ENCODE measurements at places on chromosomes 5 and 9.
A peak's percentile ranks its signal among the peaks of the same experiment; 100 is the strongest.

DNA sequence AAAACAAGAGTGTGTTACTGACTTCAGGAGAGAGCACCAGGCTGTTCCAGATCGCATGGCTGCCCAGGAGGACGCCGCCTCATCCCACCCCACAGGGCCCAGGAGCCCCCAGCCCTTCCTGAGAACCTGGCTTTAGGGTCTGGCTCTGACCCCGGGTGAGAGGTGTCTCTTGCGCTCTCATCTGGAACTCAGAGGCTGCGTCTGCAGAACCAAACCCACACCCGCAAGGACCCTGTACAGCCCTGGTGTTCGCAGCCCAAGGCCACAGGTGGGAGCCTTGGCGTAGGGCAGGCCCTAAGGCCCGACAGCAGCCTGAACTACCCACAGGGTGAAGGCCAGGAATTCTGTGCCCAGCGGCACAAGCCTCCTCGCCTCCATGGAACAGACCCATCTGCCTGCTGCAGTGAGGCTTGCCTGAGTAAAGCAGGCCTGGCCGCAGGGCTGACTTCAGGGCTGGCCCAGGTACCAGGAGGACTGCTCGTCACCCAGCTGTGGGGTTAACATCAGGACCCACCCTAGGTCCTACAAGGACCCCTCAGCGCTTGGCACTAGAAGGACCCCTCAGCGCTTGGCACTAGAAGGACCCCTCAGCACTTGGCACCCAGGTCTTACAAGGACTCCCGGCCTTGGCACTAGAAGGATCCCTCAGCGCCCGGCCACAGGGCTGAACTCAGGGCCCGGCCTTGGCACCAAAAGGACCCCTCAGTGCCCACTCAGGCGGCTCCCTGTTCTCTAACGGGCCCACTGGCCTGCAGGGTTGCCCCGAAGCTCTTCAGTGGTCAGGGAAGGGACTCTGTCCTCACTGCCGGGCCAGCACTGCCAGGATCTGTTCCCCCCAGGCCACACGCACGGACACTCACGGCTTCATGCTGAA lies 48.2 kb downstream of the NKD2 start:
- no peak for DNase-seq

GRCh38 chr5:111574311-111574710 lies 62.0 kb upstream of the STARD4 start:
- no peak for DNase-seq

DNA sequence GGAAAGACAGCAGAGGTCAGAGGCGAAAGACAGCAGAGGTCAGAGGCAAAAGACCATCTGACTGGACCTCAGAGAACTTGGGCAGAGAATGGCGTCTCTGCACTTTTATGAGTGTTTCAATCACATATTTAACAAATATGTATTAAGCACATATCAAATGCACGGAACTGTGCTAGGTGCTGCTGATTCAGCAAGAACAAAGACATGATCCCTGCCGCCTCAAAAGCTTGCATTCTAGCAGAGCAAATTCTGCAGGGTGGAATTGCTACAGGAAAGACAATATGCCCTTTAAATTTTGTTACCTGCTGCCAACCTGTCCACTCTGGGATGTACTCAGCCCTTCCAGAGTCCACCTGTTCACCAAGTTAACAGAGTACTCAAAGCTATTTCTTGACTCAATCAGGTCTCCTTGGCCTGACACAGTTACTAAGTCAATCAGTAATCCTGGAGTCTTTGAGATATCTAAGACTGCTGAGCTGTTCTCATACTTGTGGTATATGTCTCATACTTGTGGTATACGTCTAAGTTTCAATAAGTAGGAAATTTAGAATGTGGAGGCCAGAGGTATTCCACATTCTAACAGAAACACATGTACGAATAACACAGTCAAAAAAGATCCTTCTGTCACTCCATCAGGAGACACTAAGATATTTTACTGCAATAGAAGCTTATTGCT lies 131.8 kb downstream of the GNAQ start:
- DNase-seq = no peak

DNA sequence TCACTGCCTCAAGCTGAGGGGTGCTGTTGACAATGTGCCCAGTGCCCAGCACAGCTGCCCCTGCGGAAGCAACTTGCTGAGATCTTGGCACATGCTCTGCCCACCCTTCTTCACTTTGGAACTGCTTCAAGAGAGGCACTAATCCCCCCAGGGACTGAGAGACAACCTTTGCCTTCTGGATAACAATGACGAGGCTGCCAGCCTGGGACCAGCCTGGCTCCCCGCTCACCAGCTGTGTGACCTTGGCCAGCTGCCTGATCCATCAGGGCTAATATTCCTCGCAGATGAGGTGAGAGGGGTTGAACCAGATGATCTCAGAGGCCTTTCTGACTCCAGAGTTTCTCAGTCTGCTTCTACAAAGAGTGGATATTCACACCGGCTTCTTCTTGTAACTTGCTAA lies 81.0 kb downstream of the SHB start:
- DNase-seq = peak; percentile 40

GRCh38 chr5:164353155-164353554 lies 847.7 kb downstream of the MAT2B start:
- no peak for DNase-seq

- DNase-seq = no peak
These were observed 617 bp upstream of the PTPRD start for GRCh38 chr9:10613419-10613818.

GRCh38 chr5:169412831-169413230 lies 111.9 kb upstream of the SLIT3 start:
- DNase-seq = no peak

DNA sequence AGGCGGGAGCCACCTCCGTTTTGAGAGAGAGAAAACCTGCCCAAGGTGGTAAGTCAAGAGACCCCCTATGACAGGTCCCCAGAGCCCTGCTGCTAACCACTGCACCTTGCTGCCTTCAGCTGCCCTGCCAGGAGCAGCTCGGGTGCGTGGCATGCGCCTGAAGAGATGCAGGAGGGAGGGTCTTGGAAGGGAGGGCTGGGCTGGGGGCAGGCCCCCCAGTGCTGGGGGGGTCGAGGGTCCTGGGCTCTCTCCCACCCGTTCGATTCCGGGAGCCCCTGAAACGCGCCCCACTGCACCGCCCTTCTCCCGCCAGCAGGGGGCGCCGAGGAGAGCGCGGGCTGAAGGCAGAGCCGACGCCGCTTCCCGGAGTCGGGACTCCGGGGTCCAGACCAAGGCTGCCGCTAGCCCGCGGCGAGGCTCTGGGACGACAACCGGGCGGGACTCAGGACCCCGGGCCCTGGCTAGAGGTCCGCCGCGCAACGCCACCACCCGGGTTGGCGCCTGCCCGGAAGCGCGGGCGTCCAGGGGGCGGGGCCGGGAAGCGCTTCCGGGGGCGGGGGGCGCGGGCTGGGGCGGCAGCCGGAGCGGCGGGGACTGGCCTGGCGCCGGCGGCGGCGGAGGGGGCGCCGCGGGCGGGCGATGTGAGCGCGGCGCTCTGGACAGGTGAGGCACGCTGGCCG lies at the start of gene ZBTB34:
Gene ZBTB34, plus strand, starts transcription at position 563 of the 680 bp plus-strand sequence. CDS start 18,761 bp downstream, outside the sequence.
- peak; percentile 94 for DNase-seq

GRCh38 chr5:143318270-143318669 lies 85.2 kb downstream of the NR3C1 start:
- no peak for DNase-seq
